ENCODE measurements at places on chromosomes 6 and 20.

GRCh38 chr20:558117-558516, 14.5 kb upstream of the CSNK2A1 start:
- DNase-seq = no peak

GRCh38 chr6:45667300-45667699, 289.6 kb upstream of the SUPT3H start:
- no peak for DNase-seq

DNA sequence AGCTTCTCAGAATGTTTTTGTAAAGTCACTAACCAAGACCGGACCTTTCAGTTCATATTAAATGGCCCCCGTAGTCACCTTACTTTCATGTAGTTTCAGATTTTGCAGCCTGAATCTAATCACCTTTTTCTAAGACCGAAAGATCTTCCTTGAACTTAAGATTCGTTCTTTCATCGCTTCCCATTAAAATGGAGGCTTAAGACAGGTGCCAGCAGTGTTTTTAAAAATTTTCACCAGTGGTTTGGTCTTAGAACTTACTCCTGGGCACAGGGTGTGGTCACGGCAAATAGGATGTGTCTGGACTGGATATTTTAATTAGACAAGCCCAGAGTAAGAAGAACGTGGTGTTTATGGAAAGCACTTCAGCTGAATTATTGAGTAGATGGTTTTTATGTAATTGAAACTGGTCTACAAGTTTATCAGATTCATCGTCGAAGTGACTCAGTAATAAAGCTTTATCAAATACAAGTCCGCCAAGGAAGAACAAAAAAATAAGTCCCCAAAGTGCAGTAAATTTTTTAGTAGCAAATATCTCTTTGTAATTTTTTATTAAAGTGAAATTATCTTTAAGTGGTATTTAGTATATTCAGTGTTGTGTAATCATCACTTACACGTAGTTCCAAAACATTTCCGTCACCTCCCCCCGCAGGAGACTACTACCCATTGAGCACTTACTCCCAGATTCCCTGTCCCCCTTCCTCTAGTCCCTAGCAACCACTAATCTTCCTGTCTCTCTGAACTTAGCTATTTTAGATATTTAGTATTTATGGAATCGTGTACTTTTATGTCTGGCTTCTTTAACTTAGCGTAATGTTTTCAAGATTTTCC, 868 bp downstream of the SRSF3 start:
- DNase-seq = no peak

GRCh38 chr6:28408076-28408802, 8.7 kb upstream of the ZSCAN12 start:
- DNase-seq = no peak

DNA sequence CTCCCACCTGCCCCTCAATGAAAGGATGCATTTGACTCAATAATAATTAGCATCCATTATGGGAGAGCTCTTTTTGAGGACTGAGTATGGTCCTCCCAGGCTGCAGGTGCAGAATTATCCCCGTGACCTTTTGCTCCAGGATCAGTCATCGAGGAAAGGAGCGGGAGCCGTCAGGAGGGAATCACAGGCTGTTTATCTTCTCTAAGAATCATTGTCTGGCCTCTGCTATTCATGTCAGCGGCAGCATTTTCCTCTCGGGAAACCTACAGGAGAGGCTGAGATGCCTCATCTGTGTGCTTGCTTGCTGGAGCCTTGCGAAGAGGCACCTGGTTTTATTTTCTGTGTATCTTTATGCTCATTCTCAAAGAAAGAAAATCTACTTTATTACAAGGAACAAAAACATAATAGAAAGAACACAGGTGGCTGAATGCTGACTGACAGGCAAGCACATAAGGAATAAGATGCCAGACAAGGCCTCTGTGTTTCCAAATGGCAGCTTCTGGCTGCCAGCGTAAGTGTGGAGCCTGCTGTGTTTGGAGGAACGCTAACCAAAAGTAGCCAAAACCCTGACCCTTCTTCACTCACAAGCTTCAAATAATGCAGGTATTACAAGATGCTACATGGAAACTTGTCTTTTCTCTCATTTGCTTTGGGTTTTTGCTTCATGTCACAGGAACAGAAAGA, 539.1 kb upstream of the MARCKS start:
- no peak for DNase-seq

DNA sequence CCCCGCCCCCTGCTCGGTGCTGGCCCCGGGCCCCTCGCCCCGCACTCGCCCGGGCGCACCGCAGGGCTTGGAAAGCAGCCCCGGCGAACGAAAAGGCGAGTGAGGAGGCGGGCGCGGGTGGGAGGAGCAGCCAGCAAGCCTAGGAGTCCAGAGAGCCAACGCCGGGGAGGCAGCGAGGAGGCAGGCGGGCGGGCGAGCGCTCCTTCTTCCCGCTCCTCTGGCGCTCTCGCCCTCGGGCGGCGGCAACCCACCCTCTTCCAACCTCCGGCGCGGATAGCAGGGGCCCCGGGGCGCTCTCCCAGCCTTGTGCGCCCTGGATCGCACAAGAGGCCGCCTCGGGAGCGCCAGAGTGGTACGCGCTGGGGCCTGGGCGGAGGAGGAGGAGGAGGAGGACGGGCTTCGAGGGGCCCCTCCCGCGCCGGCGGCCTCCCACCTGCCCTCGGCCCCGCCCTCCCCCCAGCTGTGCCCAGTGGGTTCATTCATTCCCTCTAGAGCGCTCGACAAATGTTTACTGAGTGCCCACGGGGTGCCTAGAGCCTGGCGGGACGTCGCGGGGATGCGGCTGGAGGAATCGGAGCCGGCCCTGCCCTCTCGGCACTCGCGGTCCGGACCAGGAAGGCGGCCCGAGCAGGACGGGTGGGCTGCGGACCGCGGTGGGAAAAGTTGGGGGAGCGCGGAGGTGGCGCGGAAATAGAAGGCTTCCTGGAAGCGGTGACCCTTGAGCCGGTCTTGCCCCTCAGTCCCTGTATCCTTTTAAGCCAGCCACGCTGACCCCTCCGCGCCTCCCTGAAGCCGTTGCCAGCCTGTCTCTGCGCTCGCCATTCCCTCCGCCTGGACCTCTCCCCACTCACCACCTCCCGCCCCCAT, at the start of gene BMP7:
BMP7 (minus strand) TSS at position 351 of the 867 bp plus-strand sequence. CDS start 519 bp downstream, outside the sequence.
- peak; percentile 55 for DNase-seq

DNA sequence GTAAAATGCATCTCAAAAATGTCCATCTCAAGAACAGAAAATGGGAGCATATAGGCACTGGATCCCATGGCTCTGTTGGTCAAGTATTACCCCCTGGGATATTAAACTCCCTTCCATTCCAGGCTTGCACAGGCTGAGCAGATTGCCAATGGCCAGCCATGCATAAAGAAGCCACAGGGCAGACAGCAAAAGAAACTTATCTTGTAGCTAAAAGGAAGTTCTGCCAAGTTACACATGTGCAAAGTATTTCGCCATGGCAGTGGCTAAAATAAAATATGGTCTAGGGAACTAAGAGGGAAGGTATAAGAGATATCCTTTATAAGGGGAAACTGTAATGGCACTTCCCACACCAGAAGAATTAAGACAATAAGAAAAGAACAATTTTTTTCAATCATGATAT, 415.6 kb upstream of the BTBD3 start:
- DNase-seq = no peak

DNA sequence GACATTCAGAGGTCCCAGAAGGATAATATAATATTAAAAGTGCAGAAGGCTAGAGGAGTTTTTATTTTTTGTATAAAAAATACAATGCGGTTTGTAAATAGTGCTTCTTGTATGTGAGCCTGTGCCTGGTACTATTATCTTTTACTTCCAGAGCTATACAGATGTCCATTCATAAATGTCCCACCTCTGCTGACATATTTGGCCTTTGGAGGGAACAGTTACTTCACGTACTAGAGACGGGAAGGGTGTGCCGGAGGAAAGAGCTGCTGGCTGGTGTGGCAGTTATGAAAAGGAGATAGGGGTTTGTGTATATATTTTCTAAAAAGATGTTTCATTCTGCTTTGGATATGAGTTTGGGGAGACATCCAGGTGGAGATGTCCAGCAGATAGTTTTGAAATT, 8.8 kb downstream of the CD109 start:
- no peak for DNase-seq

GRCh38 chr6:38212579-38212978, 393.1 kb downstream of the ZFAND3 start:
- no peak for DNase-seq

DNA sequence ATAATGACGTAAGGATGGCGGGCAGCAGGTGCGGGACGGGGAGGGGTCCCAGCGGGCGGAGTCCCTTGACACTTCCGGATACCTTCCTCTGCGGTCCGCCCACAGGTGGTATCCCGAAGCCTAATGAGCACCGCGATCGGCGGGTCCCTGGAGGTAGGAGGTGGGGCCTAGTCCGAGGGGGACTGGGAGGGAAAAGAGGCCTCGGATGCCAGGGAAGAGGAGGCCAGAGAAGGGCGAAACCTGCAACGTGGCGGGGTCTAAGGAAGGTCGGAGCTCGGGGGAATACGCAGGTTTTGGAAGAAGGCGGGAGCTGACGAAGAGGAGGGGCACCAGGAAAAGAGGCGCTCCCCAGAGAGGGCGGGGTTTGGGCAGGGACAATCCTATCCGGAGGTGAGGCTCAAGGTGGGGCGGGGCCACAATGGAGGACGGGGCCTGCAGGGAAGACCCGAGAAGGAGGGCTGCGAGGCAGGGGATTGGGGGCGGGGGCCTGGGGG, 3.7 kb downstream of the PRSS16 start:
- peak; percentile 69 for DNase-seq

DNA sequence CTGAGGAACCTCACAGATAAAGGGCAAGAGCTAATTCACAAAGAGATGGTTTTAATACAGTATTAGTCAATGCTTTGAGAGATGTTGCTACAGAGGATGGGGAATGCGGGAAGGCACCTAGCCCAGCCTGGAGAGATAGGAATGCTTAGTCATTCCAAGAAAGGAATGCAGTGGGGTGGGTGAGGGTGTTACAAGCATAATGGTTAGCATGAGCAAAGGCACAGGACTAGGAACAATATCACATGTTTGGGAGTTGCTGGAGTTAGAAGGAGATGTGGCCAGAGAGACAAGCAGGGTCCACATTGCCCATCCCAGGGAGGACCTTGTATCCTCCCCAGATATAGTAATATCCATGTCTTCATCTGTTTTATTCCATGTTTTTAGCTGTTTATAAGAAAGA, 107.0 kb upstream of the OGFRL1 start:
- DNase-seq = no peak

- DNase-seq = no peak
These were observed 3.2 kb upstream of the RNF146 start for GRCh38 chr6:127263481-127263880.

DNA sequence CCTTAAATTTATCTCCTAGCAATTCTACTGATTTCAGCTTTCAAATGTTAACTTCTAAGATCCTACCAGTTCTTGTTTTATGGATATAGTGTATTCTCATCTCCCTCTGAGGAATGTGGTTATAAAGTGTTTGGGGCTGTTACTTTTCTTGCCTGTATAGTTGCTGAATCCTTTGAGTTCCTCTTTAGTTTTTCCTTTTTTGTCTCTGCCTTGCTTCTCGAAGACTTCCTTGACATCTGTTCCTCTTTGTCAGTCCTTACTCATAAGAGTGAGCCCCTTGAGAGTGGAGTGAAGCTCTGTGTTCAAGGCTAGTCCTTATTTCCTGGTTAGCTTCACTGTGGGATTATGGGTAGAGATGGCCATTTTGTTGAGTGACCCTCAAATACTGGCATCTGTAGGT, 84.6 kb downstream of the ELOVL4 start:
- no peak for DNase-seq

GRCh38 chr6:36504181-36504580, 43.1 kb downstream of the STK38 start:
- no peak for DNase-seq

DNA sequence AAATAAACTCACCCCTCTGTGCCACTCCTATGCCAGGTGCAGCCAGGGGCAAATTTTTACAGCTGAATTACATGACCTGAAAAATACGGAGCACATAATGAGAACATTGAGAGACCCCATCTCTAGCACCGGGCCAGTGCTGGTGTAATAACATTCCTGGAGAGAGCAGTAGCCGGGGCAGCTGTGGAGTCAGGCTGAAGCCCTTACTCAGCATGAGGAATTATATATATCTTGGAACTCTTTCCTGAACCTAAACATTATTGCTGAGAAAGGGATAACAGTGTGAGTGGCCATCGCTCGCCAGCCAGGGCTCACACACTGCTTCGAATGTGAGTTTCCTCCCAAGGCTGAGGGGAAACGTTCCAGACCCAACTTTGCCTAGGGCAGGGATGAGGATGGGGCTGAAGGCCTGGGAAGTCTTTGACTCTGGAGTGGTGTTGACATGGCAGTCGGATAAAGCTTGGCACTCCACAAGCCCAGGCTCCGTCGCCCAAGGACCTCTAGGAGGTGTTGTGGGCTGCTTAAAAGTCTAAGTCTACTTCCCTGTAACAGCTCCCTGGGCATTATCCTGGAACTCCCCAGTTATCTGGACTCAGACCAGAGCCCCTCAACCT, 269.8 kb downstream of the CDC5L start:
- DNase-seq = no peak

DNA sequence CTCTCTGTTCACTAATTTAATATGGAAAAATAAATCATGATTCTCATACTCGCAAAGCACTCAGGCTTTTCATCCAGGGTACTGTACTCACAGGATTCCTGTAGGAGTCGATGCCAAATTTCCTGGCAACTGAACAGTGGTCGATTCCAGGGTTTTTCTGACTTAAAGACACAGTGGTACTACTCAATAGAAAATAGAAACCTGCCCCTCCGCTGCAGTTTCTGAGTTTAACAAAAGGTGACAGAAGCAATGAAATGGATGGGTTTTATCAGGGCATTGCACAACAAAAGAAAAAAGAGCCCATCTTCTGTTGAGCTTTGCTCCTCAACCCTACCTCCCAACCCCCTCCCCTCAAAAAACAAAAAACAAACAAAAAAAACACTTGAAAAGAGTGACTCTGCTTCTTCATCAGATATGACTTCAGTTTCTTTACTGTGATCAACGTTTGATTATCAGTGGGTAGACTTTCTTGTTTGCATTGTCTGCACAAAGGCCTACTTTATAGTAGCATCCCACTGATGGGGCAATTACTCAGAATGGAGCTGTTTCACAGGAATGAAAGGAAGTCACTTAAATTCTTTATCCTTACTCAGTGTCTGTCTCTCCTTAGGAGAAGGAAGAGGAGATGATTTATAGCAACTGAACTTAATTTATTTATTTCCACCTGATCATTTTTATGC, 96.2 kb upstream of the FOXO3 start:
- no peak for DNase-seq

- no peak for DNase-seq
These were observed 35.0 kb upstream of the PNRC1 start for GRCh38 chr6:89045576-89045975.

- DNase-seq = no peak
These were observed 229.2 kb upstream of the SUPT3H start for GRCh38 chr6:45606831-45607400.

GRCh38 chr6:64691064-64691463, 1016.0 kb downstream of the EYS start:
- no peak for DNase-seq

GRCh38 chr6:8065519-8065911, 1.3 kb upstream of the BLOC1S5 start:
- DNase-seq = no peak

- no peak for DNase-seq
These were observed 65.9 kb downstream of the VEGFA start for GRCh38 chr6:43835872-43836419.

DNA sequence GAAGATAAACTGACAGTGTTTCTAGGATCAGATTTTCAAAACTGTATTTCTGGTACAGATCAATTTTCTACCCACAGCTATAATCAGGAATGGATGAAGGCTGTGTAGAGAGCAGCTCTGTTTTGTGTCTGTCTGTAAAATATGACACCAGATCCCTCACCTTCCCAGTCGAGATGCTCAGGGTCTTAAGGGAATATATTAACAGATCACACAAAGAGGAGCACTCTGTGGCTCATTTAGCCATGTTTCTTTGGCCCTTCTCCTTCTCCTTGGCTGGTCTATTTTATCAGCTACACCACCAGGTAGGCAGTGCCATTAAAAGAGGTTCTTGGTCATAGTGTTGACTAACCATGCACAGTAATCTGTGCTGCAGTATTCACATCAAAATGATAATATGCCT, 82.6 kb downstream of the PREP start:
- DNase-seq = no peak

All from germinal center (tissue), 1 donor.